ENCODE measurements at places on chromosomes 3 and 15.
A peak's percentile ranks its signal among the peaks of the same experiment; 100 is the strongest.

- no peak for DNase-seq
These were observed 831 bp downstream of the IFT57 start for GRCh38 chr3:108221393-108221792.

- no peak for DNase-seq
These were observed 988 bp upstream of the CHSY1 start for GRCh38 chr15:101252836-101253235.

DNA sequence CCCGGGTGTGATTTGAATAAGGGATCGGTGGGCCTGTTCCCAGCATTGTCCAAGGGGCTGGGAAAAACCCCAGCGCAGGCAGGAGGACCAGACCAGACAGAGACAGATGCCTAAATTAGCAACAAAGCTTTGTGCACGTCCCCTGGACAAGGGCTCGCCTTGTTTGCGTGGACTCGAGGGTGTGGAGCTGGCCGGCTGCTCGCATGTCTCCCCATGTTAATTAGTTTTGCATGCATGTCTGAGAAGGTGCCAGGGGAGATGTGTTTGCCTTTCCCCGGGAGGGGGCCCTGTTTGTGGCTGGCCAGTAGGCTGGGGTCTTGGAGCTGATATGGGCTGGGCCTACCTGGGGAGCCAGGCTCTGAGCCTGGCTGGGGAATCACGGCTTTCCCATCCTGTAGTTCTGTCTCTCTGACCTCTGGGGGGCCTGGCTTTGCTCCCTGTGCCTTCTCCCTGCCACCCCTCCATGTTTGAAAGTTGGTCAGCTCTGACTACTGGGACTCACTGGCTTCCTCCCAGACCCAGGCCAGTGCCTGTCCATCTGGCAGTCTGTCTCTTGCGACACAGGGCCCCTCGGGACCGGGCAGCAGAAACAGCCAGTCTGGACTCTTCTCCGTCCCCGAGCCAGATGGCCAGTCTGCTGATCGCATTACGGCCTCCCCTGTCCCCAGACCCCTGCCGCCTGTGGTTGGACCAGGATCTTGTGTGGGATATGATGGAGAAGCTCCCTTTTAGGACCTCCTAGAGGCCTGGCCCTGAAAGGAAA, 55.4 kb upstream of the POLG start:
- no peak for DNase-seq

- DNase-seq = no peak
These were observed 80.7 kb upstream of the DLG1 start for GRCh38 chr3:197378985-197379718.

DNA sequence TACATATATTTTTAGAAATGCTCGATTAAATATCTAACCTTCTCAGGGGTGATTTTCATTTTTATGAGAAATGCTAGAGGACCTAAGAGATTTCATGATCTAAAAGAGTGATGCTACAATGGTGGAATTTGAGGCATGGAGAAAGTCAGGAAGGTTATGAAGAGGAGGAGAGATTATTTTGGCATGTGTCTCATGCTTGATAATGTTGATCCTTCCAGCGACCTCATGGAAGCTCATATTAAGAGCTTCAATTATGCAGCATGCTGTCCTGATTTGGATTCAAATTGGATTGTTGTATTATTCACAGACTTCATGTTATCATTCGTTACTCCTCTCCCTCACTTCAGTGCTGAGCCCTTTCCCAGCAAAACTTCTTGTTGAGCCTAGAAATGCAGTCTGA, 112.5 kb downstream of the RAP2B start:
- DNase-seq = no peak

- no peak for DNase-seq
These were observed 16.3 kb upstream of the SAMD7 start for GRCh38 chr3:169895072-169895471.

DNA sequence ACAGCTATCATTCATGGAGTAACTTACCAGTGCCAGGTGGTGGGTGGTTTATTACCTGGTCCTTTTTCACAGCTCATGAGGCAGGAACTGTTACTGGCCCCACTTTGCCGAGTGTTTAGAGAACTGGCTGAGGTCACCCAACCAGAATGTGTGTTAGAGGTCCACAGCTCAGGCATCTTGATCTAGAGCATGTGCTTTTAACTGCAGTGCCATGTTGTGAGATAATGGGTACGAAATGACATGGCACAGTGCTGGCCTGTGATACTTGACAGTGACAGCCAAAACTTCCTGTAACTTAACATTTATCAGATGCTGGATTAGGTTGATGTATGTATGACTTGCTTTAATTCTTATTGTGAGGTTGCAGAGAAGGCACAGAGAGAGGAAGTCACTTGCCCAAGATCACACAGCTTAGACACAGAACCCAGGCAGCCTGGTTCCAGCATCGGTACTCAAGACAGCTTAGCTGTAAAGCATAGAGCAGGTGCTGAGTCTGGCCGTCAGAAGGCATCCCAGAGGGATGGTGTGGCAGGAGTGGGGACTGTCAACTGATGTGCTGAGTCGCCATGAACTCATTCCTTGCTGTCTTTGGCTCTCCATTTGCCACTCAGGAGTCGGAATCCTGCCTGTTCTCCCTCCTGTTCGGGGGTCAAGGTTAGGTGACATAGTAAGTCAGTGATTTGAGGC, 9.6 kb downstream of the MCM2 start:
- no peak for DNase-seq

GRCh38 chr3:176855901-176856486, 341.3 kb downstream of the TBL1XR1 start:
- DNase-seq = no peak

GRCh38 chr3:12356175-12356574, 67.3 kb downstream of the PPARG start:
- DNase-seq = no peak

DNA sequence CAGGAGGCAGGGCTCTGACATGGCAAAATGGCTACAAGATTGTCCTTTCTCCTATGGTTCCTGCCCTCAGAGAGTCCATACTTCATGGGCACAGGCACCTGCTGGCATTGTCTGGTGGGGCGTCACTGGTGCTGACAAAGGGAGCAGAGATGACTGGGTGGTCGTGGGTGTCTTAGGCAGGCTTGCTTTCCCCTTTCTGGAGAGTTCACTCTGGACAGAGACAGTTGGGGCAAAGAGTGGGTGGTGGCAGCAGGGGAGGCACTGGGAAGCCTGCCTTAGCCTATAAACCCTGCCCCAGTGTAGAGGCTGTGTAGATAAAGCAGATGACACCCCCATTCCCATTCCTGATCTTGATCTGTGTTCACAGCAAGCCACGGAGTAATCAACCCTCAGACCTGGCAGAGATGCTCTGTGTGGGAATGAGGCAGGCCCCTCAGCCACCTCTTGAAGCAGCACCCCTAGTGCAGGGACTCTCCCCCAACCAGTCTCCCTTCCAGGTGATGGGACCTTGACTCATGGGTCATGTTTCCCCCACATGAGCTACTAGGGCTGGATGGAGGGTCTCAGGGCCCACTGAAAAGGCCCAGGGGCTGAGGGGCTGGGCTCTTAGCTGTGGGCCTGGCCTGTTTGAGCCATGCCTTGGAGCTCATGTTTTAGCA, 20.7 kb upstream of the DOCK3 start:
- no peak for DNase-seq

DNA sequence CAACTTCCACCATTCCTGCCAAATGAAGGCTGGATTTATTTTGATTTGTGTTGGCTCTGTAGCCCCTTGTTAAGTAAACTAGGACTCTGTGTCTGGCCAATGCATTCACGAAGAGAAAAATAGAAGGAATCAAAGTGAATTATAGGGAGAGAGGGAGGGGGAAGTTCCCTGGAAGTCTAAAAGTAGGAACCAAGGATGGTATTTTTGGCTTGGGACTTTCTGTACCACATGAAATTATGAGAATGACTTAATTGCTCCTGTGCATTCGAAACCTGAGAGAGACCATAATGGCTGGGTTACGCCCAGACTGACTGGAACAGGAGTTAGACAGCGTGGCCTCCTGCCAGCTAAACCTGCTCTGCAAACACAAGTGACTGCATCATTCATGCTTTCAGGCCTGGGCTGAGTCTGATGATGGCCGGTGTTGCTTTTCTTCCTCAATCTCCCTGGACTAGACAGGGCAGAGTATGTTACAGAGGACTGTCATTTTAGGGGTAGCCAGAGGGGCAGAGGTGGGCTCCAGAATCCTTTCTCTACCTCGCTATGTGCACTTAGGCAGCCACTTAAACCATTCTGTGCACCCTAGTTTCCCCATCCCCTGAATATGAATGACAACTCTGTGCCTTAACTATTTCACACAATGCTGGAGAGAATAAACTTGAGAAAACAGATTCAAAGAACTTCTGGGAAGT, 58.9 kb downstream of the MYO1E start:
- DNase-seq = no peak

DNA sequence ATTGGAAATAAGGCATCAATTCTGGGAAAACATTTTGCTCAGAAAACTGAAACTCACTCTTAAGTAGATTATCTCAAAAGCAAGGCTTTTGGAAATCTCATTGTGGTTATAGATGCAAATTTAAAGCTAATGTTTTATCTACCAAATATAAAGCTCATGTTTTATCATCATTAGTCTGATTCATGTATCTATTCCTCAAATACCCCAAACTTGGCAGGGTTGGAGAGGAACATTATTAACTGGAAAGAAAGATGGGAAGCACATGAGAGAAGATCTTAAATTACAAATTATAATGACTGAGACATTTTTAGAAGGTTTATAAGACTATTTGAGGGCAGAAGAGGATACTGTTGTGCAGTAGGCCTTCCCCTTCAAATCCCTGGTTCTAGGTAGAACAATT, 137.3 kb upstream of the TGFBR2 start:
- DNase-seq = no peak

DNA sequence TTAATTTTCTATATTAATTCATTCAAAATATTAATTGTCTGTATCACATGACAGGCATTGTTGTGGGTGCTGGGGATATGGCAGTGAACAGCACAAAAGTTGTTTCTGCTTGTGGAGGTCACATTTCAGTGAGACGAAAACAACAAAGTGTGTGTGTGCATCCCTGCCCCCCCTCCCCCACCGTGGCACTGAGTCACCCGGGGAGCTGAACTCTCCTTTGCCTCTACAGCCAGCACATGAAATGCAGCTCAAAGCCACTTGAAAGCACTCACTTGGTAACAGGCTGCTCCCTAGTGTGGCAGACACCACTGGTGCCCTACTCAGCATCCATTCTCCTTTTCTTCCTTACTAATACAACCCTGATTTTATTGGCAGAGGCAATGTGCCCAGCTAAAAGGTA, 16.9 kb upstream of the SCAMP5 start:
- DNase-seq = peak; percentile 63

- no peak for DNase-seq
These were observed 414.7 kb downstream of the ZBTB20 start for GRCh38 chr3:114732353-114732752.

GRCh38 chr3:109336291-109336861, 970 bp downstream of the DPPA4 start:
- peak; percentile 35 for DNase-seq

DNA sequence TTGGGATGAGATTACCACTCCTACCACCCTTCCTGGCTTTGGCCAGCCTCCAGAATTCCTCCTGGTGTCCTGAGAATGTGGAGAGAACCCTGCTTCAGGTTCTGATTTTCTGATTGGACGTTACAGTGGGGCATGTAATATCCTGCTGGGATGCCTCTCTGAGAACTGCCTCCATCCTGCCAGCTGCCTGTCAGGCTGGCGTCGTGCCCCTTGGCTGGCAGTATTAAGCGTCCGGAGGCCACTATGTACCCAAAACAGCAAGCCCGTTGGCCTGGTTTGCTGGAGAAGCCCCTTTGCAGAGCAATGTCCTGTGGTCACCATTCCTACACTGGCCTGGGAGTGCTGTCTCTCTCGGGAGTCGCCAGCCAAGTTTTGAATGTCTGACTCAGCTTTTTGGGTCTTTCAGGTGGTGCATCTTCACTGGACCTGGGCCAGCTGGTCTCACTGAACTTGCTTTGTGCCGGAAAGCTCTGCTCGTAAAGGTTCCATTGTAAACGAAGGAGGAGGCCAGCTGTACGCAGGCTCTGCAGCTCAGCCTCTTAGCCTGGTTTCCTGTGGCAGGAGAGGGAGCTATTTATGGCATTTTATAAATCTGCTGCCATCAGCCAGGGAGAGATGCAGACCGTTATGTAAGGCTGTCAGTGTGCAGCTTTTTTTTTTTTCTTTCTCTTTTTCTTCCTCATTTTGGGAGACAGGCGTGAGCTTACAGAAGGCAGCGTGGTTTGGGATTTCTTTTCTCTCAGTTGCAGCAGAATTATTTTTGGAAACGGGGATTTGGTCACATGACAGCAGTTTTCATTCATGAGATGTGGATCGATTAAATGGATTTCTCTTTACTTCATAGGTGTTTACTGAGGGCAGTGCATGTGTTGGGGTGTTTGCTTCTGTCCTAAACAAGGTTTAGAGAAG, 19.0 kb upstream of the TRAK1 start:
- DNase-seq = no peak

DNA sequence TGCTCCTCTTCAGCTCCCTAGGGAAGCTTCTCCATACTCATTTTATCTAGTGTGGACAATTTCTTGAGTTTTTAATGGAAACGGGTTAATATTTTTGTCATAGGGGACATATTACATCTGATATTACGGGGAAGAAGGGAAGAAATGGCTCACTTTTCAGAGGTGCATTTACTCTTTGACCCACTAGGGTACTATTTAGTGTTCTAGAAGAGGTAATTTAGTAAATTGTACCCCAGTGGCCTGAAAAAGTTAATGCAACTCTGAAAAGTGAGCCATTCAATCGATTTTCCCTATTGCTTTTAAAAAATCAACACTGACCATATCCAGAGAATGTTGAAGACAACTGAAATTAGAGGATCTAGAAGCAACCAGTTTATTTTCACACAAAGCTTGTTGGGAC, 71.2 kb downstream of the MAP2K5 start:
- no peak for DNase-seq

DNA sequence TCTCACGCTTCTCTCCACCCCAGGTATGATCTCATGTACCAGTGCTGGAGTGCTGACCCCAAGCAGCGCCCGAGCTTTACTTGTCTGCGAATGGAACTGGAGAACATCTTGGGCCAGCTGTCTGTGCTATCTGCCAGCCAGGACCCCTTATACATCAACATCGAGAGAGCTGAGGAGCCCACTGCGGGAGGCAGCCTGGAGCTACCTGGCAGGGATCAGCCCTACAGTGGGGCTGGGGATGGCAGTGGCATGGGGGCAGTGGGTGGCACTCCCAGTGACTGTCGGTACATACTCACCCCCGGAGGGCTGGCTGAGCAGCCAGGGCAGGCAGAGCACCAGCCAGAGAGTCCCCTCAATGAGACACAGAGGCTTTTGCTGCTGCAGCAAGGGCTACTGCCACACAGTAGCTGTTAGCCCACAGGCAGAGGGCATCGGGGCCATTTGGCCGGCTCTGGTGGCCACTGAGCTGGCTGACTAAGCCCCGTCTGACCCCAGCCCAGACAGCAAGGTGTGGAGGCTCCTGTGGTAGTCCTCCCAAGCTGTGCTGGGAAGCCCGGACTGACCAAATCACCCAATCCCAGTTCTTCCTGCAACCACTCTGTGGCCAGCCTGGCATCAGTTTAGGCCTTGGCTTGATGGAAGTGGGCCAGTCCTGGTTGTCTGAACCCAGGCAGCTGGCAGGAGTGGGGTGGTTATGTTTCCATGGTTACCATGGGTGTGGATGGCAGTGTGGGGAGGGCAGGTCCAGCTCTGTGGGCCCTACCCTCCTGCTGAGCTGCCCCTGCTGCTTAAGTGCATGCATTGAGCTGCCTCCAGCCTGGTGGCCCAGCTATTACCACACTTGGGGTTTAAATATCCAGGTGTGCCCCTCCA, 19.1 kb downstream of the TYRO3 start:
- no peak for DNase-seq

Measured in stimulated activated CD4-positive, alpha-beta T cell treated with anti-CD3 and anti-CD28 coated beads, Interleukin-15, amount 100 ng/mL, for 24 hours (primary cell).